ENCODE measurements at places on chromosomes 16 and 17.

- DNase-seq, result no peak
Measured at GRCh38 chr17:33137426-33137825, 145.8 kb downstream of the SPACA3 start.

GRCh38 chr16:89156740-89157645 is 14.6 kb upstream of the CDH15 start:
- no peak for DNase-seq

DNA sequence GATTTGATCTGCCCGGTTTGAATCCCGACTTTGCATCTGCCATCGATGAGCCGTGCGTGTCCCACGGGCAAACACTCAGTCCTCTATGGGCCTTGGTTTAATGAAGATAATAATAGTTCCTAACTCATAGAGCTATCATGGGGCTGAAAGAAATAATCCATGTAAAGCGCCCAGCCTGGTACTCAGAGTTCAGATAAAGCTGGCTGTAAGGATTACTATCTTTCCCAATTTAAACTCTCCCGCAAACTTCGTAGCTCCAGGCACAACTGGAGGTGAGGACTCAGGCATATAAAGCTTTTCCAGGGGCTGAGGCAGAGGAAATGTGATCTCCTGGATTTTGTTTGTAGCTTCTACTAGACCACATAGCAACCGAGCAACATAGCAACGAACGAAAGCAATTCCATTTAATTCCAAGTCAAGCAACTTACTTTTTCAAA is 16.3 kb downstream of the ALOX15 start:
- DNase-seq, result no peak

DNA sequence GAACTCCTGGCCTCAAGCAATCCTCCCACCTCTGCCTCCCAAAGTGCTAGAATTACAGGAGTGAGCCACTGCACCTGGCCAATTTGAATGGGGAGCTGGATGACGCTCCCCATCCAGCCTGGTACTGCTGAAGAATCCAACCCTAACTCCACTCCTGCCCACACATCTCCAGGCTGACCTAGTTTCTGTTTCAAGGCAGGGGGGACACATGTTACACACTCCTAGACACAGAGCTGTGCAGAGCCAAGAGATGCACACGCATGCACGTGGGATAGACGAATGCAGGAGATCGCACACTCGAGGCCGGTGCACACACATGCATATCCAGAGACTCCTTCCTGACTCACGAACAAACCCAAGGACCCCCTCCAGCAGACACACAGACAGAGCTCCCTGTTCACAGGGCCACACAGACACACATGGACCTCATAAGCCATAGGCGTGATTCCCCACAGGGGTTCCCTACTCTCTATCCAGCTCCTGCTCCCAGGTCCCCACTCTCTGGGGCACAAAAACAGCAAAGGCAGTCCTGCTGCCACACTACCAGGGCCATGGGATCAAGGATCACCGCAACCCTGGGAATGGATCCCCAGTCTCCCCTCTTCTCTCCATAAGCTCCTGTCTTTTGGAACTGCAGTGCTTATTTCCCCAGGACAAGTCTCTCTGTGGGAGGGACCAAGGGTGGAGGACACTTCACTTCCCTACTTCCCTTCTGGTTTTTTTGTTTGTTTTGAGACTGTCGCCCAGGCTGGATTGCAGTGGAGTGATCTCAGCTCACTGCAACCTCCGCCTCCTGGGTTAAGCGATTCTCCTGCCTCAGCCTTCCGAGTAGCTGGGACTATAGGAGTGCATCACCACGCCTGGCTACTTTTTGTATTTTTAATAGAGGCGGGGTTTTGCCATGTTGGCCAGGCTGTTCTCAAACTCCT is 14.4 kb downstream of the EPOP start:
- DNase-seq, result no peak

- no peak for DNase-seq
Measured at GRCh38 chr17:78670850-78671725, 93.9 kb upstream of the DNAH17 start.

DNA sequence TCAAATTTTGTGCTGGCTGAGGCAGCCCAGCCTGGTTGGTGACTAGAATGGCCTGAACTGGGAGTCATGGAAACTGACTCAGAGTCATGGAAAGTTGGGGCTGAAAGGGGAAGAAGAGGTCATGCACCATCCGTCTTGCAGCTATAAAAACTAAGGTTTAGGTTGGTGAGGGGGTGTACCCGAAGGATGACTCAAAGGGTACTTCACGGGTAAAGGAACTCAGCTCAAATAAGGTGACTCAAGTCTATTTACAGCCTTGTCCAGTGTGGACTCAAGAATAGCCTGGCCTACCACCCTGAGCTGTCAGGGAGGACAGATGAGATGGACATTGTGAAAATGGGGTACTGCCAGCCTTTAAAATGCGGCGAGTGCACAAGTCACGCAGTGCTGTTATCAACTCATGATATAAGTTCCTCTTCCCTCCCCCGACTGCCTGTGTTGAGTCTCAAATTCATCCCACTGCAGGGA is 18.6 kb downstream of the CD300LB start:
- DNase-seq, result no peak

- no peak for DNase-seq
Measured at GRCh38 chr16:83125999-83126568, 499.3 kb downstream of the CDH13 start.

DNA sequence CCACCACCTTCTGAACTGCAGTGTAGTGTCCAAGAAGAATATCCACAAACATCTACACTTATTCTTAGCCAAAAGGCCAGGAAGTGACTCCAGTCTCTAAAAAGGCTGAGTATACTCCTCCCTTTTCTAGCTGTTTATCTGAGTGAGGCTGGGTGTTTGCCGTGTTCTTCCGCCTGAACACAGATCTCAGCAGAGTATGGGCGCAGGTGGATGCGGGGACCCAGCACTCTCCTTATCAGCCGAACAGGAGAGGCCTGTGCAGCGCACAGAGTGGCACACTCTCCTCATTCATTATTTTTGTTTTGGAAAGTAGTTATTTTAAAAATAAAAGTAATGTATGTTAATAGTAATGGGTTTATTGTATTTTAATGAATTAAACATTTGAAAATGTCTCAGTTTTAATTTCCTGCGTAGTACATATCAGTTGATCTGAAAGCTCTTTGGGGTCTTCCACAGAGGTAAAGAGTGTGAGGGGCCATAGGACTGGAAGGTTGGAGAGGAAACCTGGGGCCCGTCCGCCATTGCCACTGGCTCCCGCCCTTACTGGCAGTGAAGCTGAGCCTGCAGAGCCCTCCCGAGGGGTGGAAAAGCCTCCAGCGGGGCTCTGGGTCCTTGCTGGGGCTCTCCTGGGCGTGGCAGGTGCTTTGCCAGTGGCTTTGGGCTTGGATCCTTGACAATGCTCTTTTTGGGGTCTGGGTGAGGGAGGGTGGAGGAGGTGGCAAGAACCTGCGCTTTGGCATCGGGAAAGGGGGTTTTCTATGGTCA is 53.8 kb downstream of the PDPK1 start:
- no peak for DNase-seq

DNA sequence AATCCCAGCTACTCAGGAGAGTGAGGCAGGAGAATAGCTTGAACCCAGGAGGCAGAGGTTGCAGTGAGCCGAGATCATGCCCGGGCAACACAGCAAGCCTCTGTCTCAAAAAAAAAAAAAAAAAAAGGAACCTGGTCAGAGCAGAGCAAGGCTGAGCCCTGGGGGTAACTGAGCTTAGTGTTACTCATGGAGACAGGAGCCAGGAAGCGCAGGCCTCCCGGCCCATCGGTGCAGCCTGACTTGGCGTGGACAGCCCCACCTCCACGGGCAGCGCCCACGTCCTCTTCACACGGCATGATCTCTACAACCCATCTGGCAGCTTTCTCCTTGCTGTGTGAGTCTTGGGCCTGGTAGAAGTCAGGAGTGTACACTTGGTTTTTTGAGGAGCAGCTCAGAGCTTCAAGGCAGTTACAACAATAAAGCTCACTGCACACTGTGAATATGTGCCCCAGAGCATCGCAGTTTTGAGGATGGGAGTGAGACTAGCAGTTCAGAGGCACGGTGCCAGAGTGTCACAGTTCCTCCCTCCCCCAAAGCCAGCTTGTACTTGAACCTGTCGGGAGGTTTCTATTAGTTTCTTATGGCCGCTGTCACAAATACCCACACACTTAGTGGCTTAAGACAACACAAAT is 129.9 kb downstream of the RAP1GAP2 start:
- DNase-seq, result no peak

DNA sequence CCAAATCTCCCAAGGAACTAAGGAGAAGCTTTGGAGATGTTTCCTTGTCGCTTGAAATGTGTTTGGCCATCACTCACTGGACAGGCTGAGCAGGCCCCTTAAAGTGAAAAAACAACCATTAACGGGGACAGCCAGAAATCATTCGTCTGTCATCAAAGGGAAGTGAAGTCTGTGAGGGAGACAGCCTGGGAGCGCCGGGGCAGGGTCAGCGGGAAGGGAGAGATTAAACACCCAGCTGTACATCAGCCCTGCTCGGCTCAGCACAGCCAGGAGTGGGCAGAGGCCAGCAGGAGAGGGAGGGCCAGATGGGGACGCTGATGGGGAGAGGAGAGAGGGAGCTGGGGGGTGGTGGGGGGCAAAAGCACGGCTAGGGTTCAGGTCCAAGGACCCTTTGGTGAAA is 105.1 kb downstream of the SDK2 start:
- DNase-seq, result no peak

GRCh38 chr16:65000654-65001053 is 121.2 kb downstream of the CDH11 start:
- DNase-seq, result no peak

- DNase-seq, result no peak
Measured at GRCh38 chr16:57383276-57384247, 11.3 kb downstream of the CX3CL1 start.

GRCh38 chr17:38893113-38893512 is 23.3 kb downstream of the LASP1 start:
- no peak for DNase-seq

GRCh38 chr17:1658100-1658499 is 8.4 kb upstream of the RILP start:
- no peak for DNase-seq

DNA sequence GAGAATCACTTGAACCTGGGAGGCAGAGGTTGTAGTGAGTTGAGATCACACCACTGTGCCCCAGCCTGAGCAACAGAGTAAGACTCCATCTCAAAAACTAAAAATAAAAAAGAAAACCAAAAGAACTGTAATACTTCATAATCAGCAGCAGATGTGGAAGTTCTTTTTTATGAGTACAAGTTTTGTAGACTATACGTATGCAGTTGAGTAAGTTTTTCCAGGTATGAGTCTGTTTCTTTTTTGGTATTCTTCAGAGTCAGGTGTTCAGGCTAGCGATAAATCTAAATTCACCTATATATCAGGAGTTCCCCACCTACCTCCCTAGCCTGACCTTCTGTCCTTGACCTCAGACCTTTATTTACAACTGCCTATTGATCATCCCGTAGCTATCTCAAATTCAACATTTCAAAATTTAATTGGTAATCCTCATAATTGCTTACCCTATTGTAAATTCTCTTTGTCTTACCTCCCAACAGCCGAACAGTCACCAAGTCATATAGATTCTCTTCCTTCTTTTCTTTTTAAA is 10.7 kb downstream of the DCTN5 start:
- DNase-seq, result no peak

DNA sequence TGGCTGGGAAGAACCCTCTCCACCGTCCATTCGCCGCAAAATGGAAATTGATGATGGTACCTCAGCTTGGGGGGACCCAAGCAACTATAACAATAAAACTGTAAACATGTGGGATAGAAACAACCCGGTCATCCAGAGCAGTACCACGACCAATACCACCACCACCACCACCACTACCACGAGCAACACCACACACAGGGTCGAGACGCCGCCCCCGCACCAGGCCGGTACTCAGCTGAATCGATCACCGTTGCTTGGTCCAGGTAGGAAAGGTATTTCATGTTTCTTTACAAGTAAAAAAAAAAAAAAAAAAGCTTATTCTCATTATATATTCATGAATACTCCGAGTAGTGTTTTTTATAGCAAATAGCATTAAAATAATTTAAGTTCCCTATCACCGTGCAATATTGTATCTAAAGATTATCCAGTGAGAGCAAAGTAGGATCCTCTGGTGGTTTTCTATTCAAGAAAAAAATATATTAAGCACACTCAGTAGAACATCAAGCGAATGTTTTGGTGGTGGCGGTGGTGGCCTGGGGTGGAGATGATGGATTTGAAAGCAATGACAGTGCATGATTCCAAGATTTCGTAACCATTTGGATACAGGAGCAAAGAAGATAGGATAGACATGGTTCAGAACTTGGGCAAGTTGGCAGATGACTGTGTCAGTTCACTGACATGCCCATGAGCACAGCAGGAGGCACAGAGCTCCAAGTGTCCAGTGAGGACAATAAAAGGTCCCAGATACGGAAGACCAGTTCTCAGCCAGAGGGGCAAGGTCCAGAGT is 77.2 kb downstream of the TMC6 start:
- no peak for DNase-seq

DNA sequence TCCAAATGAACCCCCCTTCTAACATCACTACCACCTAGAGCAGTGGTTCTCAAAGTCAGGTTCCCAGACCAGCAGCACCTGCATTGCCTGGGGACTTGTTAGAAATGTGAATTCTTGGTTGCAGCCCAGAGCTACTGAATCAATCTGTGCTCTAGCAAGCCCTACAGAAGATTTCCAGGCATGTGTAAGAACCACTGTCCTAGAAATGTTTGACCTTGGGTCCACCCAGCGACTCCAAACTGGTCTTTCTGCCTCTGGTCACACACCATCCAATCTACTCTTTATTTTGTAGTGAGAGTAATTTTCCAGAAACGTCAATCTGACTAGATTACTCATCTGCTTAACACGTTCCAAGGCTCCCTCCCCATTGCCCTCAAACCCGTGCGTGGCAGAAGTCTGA is 169.9 kb downstream of the HAPSTR1 start:
- DNase-seq, result no peak

DNA sequence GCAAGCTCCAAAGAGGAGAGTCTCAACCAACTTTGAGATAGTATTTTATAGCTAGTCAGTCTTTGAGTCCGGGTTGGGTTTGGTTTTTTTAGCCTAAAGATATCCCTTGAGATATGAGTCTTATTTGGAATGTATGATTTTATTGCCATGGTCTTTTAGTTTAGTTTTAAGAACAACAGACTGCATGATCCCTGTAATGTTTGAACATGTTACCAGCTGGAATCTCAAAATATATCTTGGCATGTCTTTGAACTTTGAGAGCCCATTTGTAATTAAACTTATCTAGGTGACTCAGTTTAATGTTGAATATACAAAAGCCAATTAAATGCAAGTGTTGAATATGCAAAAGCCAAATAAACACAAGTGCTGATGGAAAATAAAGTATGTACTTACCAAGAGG is 100.6 kb downstream of the TANGO6 start:
- no peak for DNase-seq

GRCh38 chr17:40447806-40448205 is 4.6 kb downstream of the IGFBP4 start:
- DNase-seq, result no peak

- DNase-seq, result no peak
Measured at GRCh38 chr16:54289945-54290832, 3.6 kb upstream of the IRX3 start.

- no peak for DNase-seq
Measured at GRCh38 chr16:17561056-17561455, 90.3 kb upstream of the XYLT1 start.

- DNase-seq, result no peak
Measured at GRCh38 chr16:35305476-35305875, 1846.1 kb downstream of the TP53TG3F start.

GRCh38 chr16:74633686-74634085 is 26.8 kb upstream of the GLG1 start:
- DNase-seq, result no peak

Data from AG04449 (cell line).